ENCODE measurements at places on chromosomes 3 and 15. TPM values are rescaled to one million over a fixed set of nuclear protein-coding genes. Genes with fewer than 3 reads are reported as not detected.

DNA sequence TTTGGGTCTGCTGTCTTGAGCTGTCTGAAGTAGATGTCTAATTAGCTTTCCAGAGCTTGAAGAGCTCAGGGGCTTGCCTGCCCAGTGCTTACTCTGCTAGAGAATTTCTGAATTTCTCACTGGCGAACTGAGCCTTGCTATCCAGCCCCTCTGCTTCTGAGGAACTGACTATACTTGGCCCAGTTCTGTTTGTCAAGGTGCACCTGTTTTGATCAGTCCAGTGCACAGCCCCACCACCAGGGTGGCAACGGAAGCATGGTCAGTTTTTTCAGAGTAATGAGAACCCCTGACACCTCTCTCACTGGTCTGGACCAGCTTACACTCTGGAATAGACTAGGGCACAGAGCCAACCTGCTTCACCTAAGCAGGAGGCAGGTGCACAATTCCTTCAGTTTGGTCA is 25.2 kb downstream of the ITGB5 start:
- DNase-seq = no peak

DNA sequence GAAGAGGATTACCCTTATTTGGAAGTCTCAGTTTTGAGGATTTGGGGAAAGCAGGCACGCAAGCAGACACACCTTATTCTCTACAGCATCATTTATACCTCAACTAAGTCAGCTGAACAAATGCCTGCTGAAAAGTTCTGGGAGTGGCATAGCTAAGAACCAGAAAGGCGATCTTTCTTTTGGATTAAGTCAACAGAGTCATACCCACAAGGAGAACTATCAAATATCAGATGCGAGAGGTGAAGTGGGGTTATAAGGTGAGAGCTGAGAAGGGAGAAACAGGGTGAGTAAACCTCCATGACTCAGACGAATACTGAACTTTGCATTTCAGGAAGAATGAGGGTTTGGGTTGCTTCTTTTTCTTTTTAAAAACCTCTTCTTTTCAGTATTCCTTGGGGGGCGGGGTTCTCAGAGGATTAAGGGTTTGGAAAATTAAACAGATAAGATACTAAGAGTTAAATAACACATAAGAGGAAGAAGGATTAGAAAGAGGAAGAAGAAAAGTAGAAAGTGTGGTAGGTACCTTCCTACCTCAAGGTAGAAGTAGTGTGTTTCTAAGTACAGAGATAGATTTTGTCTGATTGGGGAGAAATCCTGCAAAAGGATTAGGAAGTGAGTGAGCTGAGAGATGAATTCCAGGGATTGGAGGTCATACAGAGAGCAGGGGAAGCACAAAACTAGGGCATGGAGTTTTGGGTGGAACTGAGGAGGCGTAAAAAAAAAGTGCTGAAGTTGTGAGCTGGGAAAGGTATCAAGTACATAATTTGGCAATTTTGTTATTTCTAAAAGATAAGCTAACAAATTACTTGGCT is 41.3 kb upstream of the ICE2 start:
- peak; percentile 91 for DNase-seq

NCBP2 gene
- 91.8 TPM for total RNA-seq

DNA sequence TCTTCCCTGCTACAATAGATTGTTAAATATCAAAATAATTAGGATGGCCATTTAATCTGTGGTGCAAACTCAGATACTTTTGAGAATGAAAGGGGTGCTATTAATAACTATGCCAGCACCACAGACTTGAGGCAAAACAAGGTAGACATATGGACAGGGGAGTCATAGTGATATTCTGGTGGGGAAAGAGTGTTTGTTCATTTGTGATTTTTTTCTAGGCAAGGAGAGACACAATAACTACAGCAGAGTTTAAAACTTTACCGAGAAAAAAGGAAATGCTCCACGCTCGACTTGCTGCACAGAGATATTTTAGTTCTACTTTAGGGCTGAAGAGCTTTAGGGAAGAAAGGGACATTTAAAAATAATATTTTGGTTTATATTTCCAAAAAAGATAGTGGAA is 611.2 kb upstream of the GRM7 start:
- DNase-seq = no peak

- no peak for DNase-seq
Observed at GRCh38 chr15:40942337-40942854, 10.9 kb upstream of the CHAC1 start.

PRR20G gene
- not detected for total RNA-seq

CHRD gene
- total RNA-seq = not detected

All from PC-9 (cell line).